ENCODE measurements at places on chromosomes 2 and 18. TPM values are rescaled to one million over a fixed set of nuclear protein-coding genes. Genes with fewer than 3 reads are reported as not detected.

- DNase-seq: no peak
These were observed 167.8 kb upstream of the APCDD1 start for GRCh38 chr18:10286580-10287150.

- DNase-seq: no peak
These were observed 734.8 kb upstream of the SALL3 start for GRCh38 chr18:78244779-78245178.

DNA sequence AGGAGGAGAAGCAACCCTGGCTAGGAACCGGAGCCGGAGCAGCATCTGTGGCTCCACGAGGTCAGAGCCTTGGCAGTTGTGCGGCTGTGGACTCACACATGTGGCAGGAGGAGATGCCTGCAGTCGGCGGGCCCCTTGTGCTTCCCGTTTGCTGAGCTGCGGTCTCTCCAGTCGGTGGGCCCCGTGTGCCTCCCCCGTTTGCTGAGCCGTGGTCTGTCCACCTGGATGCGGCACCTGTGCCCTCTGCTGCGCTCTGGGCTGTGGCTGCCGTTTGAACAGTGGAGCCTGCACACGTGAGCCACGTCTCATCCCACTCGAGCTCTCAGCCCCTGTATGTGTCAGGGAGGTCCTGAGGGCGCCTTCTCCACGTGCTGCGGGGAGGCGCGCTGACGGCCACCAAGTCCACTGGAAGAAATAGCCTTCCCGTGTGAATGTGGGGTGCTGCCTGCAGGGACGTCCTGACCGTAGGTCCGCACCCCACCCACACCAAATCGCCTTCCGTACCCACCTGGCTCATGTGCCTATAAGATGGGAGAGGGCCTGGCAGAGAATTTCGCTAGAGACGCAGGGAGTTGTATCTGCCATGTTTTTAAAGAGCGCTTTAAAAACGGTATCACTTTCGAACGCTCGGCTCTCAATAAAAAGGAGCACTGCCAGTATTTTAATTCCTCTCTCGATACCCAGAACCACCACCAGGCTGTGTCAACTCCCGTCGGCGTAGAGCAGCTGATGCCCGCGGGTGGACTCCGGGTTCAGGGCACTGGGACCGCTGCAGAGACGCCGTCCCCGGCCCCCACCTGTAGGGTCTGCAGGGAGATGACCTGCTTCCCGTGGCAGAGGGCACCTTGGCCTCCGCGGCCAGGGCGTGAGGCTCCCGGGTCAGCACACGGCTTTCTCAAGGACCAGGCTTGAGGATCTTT is 117.0 kb downstream of the NFATC1 start:
- DNase-seq: no peak

DNA sequence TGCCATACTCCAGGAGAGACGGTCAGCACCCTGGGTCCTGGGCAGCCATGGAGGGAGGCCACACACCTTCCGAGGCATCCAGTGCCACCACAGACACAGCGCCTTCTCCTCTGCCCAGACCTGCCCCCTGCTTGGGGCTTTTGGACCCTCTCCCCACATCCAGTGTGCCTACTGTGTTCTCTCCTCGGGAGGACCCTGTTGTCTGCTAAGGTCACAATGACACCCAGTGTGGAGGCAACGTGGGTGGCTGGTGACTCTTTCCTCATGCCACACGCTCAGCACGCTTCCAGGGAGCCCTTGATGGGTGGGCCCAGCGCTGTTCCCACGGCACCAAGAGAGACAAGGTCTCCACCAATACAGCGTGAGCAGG is 251.9 kb downstream of the EIPR1 start:
- DNase-seq: no peak

DNA sequence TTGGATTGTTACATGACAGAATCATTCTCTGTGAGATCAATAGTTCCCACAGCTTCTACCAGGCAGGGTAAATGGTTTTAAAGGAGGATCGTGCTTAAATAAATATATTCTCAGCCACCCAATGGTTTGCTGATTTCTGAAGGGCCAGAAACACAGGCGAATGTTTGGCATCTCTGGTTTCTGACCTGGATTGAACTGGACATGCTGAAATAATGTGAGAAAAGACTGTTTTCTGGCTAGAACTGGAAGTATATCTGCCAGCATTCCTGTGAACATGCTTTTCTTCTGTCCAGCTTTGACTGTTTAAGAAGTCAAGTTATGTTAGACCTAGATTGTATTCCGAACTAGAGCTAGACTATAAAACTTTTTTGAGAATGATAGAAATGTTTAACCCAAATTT is 77.1 kb upstream of the COL3A1 start:
- DNase-seq: no peak

The IGFBP5 gene
- polyA plus RNA-seq: 464 TPM

The NUP35 gene
- 23.6 TPM for polyA plus RNA-seq

The KCNG2 gene
- 0.46 TPM for polyA plus RNA-seq

The RHOB gene
- polyA plus RNA-seq: 88.6 TPM
